ENCODE measurements at places on chromosomes 5 and 9. TPM values are rescaled to one million over a fixed set of nuclear protein-coding genes. Genes with fewer than 3 reads are reported as not detected.
A peak's percentile ranks its signal among the peaks of the same experiment; 100 is the strongest.

DNA sequence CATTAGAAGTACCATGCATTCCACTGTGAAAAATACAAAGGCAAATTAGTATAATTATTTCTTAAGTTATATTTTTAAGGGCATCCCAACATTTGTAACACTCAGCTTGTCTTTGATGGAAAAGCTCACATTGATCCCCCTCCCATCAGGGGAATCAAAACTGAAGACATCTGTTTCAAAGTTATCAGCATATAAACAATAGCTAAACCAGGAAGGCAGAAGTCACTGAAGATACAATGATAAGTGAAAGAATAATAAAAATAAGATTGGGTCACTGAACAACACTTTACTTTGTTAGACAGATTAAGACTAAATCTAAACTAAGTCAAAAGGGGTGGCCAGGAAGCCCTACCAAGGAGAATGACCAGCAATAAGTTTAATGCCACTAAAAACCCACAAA, 801.9 kb upstream of the ACO1 start:
- DNase-seq: no peak

GRCh38 chr9:22030101-22030598, 21.0 kb upstream of the CDKN2B start:
- DNase-seq: no peak

DNA sequence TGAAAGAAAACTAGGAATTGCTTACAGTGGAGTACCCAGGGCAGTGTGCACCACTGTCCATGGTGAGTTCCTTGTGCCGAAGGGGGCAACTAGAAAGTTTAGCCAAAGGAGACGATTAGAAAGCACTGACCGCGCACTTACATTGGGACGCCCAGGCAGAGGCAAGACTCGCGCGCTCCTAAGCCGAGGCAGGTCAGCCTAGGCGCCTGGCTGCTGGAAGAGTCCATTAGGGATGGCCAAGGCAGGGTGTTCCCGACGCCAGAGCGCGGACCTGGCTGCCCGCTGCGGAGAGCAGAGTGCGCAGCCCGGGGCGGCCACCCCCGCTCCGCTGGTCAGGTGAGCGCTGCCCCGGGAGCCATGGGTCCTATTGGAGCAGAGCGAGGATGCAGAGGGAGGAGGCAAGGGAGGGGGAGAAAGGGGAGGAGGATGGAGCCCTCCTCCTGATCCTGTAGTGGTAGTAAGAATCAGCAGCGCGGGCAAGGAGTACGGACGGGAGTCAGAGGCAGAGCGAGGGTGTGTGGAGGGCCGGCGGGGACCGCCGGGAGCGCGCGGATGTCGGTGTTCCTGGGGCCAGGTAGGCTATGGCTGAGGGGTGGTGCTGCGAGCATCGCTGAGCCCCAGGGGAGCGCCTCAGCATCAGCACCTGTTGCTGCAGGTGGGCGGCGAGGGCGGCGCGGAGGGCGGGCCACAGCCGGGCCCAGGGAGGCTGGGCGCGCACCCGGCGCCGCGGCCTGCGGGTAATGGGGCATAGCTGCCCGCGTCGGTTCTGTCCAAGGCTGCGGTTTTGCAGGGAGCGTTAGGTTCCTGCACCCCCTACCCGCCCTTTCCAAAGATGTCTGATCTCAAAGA, at the start of gene ADGRV1:
Gene ADGRV1, plus strand, starts transcription at position 454 of the 849 bp plus-strand sequence. Its CDS starts 99 bp downstream, at position 553.
- peak; percentile 75 for DNase-seq

DNA sequence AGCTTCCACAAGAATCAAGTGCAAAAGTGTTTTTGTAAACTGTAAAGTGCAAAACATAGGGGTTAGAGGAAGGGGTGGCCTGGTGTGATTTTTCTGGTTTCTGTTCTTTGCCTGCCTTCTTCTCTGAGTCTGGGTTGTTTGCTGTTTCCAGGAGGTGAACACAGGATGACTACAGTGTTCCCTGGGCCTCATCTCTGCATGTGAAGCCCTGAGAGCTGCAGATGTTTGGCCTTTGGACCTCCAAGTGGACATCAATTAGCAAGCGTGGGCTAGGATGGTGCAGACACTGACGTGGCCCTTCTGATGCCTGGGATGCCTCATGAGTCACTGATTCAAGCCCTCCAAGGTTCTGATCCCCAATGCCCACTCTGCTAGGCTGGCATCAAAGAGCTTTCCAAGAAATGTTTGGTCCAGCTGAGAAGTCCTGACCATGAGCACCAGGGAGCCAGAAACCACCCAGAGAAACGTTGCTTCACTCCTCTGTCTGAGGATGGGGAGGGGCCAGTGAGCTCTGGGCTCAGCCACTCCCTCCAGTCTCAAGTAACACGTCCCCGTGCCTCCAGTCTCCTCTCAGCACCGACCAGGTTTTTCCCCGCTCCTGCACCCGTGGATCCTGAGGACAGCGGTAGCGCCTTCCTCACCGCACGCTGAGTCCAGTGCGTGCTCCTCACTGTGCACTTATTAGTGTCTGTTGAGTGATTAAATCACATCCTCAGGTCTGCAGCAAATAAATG, 7.6 kb downstream of the IL9 start:
- no peak for DNase-seq

DNA sequence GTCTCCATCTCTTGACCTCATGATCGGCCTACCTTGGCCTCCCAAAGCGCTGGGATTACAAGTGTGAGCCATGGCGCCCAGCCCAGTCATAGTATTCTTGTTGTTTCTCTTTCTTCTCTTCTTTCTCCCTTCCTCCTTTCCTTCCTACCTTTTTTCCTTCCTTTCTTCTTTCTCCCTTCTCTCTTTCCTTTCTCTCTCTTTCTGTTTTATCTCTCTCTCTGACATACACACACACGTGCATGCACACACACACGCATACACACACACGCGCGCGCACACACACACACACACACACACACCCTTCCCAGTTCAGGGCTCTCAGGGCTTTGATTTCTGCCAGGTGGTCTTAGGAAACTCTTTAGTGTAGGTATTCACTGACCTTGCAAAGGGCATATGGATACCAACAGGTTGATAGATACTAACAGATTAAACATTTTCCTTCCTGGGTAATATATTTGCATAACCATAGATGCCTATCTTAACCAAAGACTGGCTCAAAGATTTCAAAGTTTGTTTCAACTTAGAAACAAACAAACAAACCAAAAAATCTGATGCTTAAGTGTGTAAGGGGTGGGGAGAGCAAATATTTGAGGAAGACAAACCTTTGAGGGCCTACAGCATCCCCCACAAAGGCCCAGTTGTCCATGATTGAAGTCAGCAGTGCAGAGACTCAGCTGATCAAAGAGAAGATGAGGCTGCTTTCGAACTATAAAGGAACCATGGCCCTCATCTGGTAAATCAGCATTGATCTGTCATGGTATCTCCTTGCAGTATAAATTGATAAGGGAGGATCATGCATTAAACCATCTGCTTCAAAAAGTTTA, 288.2 kb upstream of the SEMA6A start:
- DNase-seq: no peak

GRCh38 chr5:43110606-43111170, 10.0 kb upstream of the ZNF131 start:
- DNase-seq: no peak

DNA sequence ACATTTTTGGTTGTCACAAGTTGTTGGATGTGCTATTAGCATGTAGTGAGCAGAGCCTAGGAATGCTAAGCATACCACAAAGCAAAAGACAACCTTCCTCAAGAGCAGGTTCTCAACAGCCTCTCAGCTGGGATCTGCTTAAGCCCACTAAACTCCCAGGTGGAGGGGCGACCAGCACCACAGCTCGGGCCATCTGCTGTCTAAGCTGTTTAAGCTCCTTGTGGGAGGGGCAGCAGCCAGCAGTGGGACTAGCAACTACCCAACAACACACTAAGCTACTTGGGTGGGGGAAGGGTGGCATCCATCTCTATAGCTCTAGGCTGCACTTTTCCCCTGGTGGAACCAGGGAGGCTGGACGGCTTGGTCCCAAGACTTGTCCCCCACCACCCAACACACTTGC, 1052.7 kb upstream of the ARRDC3 start:
- no peak for DNase-seq

- no peak for DNase-seq
These were observed 43.8 kb downstream of the UNC5A start for GRCh38 chr5:176854164-176854563.

- DNase-seq: no peak
These were observed 182.8 kb downstream of the DEPDC1B start for GRCh38 chr5:60517094-60517694.

DNA sequence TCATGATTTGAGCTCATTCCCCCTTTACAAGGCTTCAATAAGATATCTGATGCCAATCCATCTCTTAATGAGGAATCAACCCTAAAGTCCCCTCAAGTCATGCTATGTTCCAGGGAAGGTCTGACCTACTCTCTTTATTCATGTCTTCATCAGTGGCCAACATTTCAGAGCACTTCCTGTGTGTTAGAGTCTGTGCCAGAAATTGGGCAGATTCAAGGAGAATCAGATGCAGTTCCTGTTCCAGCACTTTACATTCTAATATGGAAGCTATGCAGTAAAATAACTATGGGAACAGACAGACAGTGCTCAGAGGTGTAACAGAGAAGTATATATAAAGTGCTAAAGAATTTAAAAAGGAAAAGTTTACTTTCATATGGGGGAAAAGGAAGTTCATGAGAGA, 193.4 kb upstream of the NR4A3 start:
- no peak for DNase-seq

- no peak for DNase-seq
These were observed 2.3 kb downstream of the PNPLA7 start for GRCh38 chr9:137547687-137548543.

DNA sequence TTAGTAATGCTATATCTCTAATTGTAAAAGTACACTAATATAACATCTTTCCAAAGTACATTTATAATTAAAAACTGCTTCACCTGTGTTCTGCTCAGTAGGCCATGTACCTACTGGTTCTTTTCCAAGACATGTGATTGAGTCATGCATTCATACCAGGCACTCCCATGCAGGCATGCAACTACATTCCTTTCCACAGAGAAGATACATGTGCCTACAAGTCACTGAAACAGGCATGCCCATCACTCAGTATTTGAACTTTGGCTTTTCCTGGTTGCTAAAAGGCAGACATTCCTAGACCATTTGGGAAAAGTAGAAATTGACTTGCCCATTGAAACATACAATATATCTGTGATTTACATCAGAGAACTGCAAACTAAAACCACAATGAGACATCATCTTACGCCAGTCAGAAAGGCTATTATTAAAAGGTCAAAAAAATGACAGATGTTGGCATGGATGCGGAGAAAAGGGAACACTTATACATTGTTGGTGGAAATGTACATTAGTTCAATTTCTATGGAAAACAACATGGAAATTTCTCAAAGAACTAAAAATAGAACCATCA, 148.3 kb upstream of the MOCS2 start:
- DNase-seq: no peak

- DNase-seq: no peak
These were observed 297.9 kb downstream of the SLIT3 start for GRCh38 chr5:169002953-169003555.

DNA sequence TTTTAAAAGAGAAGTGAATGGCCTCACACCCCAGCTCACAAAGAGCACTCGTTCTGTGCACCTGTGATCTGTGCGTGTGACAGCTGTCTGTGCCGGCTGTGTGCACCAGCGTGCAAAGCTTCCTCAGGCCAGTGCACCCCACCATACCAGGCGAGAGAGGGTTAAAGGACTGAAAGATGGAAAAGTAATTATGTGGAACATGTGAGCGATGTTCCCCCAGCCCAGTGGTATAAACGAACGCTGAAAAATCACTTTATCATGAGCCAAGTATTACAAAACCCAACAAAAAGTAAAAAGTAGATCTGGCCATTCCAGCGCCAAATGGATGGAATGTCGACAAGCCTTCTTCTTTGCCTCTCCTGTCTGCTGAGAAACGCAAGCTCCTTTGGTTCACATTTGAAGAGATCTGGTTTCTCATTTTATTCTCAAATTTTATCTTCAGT, 53.7 kb downstream of the IPPK start:
- DNase-seq: no peak

GRCh38 chr5:116492016-116492623, 82.5 kb downstream of the SEMA6A start:
- DNase-seq: no peak

- DNase-seq: no peak
These were observed 11.8 kb downstream of the SUB1 start for GRCh38 chr5:32597041-32597629.

DNA sequence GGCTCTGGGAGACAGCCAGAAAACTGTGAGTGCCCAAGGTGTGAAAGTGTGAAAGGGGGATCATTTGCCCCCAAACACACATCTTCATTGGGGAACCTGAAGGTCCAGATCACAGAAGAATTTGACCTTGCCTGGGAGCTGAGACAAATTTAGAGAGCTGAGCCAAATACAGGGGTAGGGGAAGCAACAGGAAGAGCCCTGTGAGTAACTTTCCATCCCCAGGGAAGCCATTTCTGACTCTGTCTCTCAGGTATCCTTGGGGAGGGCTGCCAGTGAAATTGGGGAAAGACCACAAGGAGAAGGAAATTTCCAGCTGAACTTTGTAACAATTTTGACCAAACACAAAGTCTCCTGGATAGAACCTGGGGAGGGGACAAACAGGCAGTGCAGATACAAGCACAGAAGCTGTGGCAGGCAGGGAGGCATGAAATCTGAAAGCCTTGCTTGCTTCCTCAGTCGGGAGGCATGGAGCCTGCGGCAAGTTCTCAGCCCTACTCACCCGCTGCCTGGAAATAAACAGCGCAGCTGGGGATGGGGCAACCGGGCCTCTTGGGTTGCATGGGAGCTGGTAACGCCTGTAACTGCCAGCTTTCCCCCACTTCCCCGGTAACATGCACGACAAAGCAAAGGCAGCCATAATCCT, 31.5 kb upstream of the ZCCHC9 start:
- DNase-seq: no peak

GRCh38 chr5:159533197-159533596, 202.9 kb upstream of the IL12B start:
- no peak for DNase-seq

GRCh38 chr5:14168793-14169262, 25.7 kb downstream of the TRIO start:
- DNase-seq: no peak

DNA sequence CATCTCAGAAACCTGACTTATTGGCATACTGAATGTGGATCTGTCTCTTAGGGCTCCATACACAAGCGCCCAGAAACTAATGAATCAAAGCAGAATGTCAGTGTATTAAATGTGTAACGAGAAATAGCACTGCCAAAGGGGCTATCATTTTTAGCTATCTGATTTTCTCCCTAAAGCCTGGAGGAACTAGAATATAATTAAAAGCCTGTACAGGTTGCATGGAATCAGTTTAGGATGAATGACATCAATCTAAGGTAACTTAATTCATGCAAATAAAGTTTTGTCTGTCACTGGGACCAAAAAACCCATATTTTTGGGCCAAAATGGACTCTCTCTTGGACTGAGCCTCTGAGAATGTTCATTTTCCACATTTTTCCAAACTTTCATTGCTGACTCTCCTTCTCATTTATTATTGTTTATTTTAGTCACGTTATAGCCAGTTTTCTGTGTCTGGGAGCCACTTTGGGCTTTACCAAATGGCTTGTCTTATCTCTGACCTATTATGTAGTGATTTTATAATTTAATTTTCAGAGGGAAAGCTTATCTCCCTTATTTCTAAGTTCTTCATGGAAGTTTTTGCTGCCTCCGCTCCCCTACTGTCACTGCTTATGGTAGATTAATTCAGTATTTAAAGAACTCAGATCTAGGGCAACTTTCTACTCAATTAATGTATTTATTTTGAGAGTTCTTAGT, 47.0 kb downstream of the PRR16 start:
- no peak for DNase-seq

The CTSV gene
- 0.34 TPM for total RNA-seq

The ROPN1L gene
- total RNA-seq: 0.39 TPM

The TNIP1 gene
- total RNA-seq: 75.6 TPM

The FLT4 gene
- total RNA-seq: 0.29 TPM

The DCANP1 gene
- total RNA-seq: not detected

All from chondrocyte (in vitro differentiated cells).